ENCODE measurements at places on chromosomes 4 and X.

GRCh38 chr4:1469607-1470392, 63.6 kb upstream of the NKX1-1 start:
- DNase-seq, result peak; percentile 49

DNA sequence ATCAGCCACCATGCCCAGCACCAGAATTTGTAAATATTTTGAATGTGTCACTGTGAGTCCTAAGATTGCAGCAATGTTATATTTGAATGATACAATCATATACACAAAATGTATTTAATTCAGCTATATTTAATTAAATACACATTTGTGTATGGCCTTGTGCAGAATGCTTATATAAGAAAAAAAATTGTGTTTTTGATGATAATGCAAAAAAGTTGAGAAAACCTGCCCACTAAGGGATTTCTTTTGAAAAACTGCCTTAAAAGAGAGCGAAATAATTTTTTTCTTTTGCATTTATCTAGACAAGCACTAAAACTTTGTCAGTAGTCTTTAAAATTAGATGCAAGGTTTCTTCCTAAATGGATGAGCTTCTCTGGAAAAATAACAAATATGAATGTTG, 68.1 kb upstream of the OTUD4 start:
- DNase-seq, result no peak

GRCh38 chr4:88697588-88698329, at the start of gene NAP1L5:
TSS of gene NAP1L5 (minus strand) at chr4:88697829. CDS start at chr4:88697754, 75 bp downstream.
- DNase-seq, result peak; percentile 87

GRCh38 chr4:166981847-166982246, 252.4 kb downstream of the SPOCK3 start:
- DNase-seq, result no peak

Data from activated effector memory CD4-positive, alpha-beta T cell treated with anti-CD3 and anti-CD28 coated beads, Interleukin-2, amount 50 U/mL, for 16 hours (primary cell).